Cerebellar nuclear complex (tissue), 1 donor: ENCODE measurements at places on chromosomes 2 and 18.
A peak's percentile ranks its signal among the peaks of the same experiment; 100 is the strongest.

GRCh38 chr18:57866355-57866754 lies 63.2 kb upstream of the ATP8B1 start:
- DNase-seq: no peak

GRCh38 chr2:82307511-82307910 lies 2003.0 kb upstream of the LRRTM1 start:
- no peak for DNase-seq

- DNase-seq: no peak
Measured at GRCh38 chr2:188966079-188966571, 8.0 kb upstream of the COL3A1 start.

DNA sequence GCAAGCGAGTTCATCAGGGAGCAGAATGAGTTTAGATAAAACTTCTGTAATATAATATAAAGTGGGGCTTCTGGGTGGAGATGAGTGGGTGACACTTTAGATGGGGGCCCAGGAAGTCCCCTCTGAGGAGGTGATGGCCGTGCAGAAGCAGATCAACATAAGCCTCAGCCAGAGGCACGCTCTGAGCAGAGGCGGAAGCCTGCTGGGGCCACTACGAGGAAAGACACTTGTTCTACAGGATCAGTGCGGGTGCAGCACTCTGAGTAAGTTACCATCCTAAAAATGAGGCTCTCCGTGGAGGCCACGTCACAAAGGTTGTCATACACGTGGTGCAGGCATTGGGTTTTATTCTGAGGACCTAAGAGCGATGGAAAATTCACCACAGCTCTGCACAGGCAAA lies 22.3 kb downstream of the TMEM18 start:
- DNase-seq: no peak

- DNase-seq: no peak
Measured at GRCh38 chr2:65666156-65666725, 233.8 kb upstream of the SPRED2 start.

GRCh38 chr2:64374686-64375085 lies 79.3 kb upstream of the LGALSL start:
- DNase-seq: no peak

GRCh38 chr2:39484620-39485495 lies 47.8 kb upstream of the MAP4K3 start:
- DNase-seq: peak; percentile 57

DNA sequence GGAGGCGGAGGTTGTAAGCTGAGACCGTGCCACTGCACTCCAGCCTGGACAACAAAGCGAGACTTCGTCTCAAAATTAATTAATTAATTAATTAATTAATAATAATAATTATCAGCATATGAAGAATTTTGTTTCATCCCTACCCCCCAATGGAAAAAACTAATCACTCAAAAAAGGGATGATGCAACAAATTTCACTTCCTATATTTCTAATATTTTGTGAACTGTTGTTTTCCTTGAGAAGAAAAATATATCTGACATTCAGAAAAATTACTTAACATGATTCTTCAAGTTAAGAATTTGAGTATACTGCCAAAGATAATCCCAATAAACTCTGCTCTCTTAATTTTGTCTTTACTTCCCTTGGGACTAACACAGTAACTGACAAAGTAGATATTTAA lies 28.1 kb downstream of the EXOC6B start:
- no peak for DNase-seq

DNA sequence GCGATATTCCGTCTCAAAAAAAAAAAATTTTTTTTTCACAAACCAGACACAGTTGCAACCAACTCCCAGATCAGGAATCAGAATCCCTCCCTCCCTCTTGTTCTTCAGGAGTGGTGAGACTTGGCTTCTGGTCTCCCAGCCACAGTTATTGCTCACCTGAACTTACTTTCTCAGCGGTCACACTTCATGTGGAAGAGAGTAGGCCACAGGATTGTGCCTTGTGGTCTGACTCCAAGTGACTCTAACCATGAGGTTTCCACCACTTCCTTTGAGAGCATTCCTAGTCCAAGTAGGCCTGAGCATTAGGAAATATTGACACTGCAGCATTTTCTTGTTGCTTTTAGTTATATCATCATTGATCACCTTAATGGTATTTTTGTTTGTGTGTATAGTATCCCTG lies 12.1 kb downstream of the FMNL2 start:
- no peak for DNase-seq

DNA sequence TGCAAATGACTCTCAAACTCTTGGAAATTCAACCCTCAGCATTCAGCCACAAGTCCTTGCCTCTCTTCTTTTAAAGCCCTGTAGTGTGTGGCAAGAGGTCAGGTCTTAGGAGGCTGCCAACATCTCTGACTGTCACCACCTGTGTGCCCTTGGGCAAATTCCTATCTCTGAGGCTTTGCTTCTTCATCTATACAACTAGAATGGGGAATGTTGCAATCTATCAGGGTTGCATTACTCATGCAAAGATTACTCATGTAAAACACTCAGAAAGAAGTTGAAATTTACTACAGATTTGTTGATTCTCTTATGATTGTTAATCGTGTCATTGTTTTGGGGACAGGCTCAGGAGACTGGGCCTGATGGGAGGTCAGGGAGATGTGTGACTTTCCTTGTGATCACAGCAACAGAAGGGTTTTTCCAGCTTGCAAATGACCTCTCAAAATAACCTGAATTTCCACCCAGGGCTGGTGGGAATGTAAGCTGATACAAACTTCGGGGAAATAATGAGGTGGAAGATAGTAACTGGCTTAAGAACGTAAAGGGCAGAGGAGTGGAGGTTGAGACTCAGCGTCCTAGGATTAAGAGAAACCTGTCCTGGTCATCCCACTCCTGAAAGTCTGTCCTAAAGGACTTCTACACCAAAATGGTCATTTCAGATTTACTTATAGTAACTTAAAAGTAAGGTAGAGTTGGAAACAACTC lies 32.1 kb upstream of the SIGLEC15 start:
- no peak for DNase-seq

GRCh38 chr2:45439788-45440773 lies 171.0 kb downstream of the SRBD1 start:
- DNase-seq: no peak

- no peak for DNase-seq
Measured at GRCh38 chr2:85649201-85650190, 18.5 kb downstream of the SFTPB start.

GRCh38 chr2:145199042-145199441 lies 679.1 kb upstream of the ZEB2 start:
- no peak for DNase-seq

DNA sequence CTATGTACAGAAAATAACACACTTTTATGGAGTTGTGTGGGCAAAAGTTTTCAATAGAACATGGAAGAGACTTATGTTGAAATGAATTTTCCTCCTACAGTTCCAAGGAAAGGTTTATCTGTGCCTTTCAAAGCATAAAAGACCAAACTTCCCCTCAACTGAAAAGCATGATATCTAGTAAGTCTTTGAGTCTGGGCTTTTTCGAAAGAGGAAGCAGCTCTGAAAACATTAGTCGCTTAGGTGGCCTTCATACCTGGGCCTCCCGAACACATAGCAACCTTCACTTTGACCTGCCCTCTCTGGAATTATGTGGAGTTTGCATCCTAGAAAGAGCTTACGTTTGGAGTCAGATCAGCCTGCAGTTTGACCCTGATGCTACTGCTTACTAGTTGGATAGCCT lies 4.8 kb upstream of the CAPN14 start:
- DNase-seq: no peak

GRCh38 chr2:18651842-18652774 lies 62.7 kb upstream of the NT5C1B start:
- DNase-seq: no peak

- DNase-seq: no peak
Measured at GRCh38 chr18:35513181-35513936, 15.6 kb upstream of the INO80C start.

DNA sequence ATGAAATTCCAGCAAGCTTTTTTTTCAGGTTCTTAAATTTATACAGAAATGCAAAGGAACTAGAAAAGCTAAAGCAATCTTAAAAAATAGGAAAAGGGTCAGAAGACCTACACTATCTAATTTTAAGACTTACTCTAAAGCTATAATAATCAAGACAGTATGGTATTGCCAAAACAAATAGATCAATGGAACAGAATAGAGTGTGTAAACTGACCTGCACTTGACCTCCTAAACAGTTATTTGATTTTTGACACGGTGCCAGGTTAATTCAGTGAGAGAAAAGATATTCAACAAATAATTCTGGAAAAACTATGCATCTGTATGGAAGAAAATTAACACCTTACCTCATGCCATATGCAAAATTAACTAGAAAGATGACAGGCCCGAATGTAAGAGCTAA lies 73.6 kb downstream of the OLA1 start:
- no peak for DNase-seq

DNA sequence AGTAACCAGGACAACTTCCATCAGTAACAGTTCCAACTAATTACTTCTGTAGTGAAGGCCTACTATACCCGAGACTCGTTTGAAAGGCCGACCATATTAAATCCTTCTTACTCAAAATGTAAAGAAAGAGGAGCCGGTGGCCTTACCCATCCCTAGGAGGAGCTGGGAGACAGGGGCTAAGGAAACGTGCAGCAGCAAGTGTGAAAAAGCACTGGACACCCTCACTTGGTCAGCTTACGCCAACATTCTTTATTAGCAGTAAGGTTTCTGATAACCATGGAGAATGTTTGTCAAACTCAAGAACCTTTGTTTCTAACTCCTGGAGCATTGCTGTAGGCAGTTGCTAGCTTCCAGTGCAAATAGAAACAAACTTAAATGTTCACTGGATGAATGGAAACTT lies 26.7 kb upstream of the VWA3B start:
- no peak for DNase-seq

- peak; percentile 39 for DNase-seq
Measured at GRCh38 chr2:127901339-127902056, 15.7 kb upstream of the AMMECR1L start.

DNA sequence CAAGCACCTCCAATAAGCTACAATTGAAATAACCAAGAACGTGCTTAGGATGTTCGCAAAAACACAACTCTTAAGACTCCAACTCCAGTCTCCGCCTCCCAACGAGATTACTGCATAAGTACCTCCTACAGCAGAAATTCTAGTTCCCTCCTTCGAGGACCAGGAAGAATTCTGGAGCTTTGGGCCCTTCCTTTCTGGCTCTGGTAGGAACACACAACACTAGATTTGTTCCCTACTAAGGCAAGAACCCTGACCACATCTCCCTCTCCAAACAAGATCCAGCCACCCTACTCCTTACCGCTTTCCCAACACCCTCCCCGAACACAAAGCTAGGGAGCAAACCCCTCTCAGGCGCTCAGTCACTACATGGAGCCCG lies 721 bp downstream of the ADAM17 start:
- DNase-seq: no peak

DNA sequence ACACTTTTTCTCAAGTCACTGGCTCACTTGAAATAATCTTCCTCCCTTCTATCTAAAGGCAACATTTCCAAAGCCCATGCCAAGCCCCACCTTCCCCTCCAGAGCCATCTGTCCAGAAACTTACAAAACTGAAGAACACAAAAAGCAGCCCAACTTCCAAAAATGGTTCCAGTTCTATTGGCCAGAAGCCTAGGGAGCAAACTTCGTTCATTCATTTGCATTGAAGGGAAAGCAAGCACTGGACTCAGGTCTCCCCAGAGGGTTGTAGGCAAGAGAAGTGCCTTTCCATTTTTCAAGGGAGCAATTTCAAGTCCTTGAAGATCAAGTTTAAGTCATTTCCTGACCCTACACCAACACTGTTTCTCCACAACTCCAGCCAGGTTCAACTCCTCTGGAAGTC lies 585.0 kb downstream of the BCL11A start:
- DNase-seq: no peak

DNA sequence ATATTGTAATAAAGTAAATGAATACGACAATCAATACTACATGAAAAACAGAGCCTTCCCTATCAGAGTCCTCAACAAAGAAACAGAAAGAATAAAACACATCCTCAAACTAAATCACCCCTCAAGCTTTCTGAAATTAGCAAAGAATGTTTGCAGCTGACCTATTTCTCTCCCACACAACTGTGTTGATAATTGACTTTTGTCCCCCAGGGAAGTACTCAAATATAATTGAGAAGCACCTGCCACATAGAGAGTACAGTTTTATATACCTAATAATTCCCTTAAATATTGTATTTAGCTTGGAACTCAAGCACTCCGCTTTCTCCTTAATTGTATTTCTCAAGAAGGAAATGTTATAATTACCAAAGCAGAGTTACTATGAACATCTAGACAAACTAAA lies 12.6 kb downstream of the CACNB4 start:
- DNase-seq: no peak
